ENCODE measurements at places on chromosomes 12 and 14. TPM values are rescaled to one million over a fixed set of nuclear protein-coding genes. Genes with fewer than 3 reads are reported as not detected.

DNA sequence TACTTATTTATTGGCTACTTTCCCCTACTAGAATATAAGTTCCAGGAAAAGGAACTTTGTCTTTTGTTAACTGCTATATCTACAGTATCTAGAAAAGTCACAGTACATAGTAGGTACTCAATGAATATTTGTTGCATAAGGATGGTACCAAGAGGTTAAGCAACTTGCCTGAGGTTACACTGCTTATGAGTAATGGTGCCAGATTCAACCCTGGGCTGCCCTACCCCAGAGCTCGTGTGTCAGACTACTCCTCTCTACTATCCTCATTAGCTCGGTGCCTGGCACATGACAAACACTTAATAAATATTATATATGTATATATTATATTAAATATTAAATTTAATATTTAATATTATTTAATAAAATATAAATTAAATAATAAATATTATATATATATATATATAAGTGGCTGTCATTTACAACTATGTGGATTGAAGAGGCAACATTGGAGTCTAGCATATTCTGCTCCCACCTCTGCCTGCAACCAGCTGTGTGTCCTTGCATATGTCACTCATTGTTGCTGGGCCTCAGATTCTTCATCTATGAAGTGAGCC is 25.4 kb downstream of the UTP20 start:
- DNase-seq: no peak

The RBMS2 gene
- 65.6 TPM for total RNA-seq

DNA sequence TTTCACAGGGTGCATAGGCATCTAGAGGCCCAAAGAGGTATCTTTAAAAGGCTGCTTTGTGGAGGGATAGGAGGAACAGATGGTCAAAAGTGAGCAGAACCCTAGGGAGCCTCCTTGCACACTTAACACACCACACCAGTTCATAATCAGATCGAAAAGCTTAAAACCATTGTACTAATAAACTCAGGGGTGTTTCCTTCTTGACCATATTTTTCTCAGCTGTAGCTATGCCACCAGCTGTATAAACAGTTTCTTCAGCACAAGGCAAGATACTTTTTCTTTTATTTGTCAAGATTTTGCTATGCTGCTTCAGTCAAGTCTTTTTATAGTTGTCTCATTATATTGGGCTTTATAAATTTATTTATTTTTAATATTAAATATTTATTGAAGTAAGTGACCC is 88.7 kb downstream of the RIC8B start:
- no peak for DNase-seq

The LMNTD1 gene
- total RNA-seq: not detected
